ENCODE measurements at places on chromosomes 4 and X. TPM values are rescaled to one million over a fixed set of nuclear protein-coding genes. Genes with fewer than 3 reads are reported as not detected.
A peak's percentile ranks its signal among the peaks of the same experiment; 100 is the strongest.

GRCh38 chr4:95190751-95191436, 357.9 kb downstream of the UNC5C start:
- H3K27ac ChIP-seq: no peak overlapping the region
- no peak for DNase-seq
- no peaks in the 10 kb centered on the region for H3K36me3 ChIP-seq

- no peaks in the 10 kb centered on the region for H3K27me3 ChIP-seq
- H3K36me3 ChIP-seq: no peaks in the 10 kb centered on the region
- no peak for DNase-seq
- no peak overlapping the region for H3K27ac ChIP-seq
- H3K4me1 ChIP-seq: no peaks in the 10 kb centered on the region
Observed at GRCh38 chr4:46219872-46220271, 96.0 kb upstream of the GABRG1 start.

DNA sequence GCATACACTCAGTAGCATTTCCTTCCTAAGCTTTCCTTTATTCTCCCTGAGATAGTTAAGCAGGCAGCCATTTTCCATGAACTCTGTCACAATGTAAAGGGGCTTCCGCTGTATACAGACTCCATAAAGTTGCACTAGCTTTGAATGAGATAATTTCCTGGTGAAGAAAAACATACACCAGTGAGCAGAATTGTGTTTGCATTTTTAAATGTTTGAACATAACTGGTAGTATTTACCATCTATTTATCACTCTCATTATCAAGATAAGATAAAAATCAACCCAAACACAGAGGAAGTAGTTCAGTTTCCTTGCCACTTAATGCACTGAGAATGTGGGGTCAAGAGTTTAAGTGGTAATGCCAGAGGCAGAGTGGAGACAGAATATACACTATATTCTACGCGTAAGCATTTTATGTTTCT, 54.1 kb downstream of the TXK start:
- H3K4me1 ChIP-seq: peaks cover 3% of the 10 kb centered on the region
- no peaks in the 10 kb centered on the region for H3K36me3 ChIP-seq
- no peaks in the 10 kb centered on the region for H3K27me3 ChIP-seq

Gene RBMXL3
- not detected for total RNA-seq

- H3K4me3 ChIP-seq: no peak overlapping the region
- no peaks in the 10 kb centered on the region for H3K36me3 ChIP-seq
- no peaks in the 10 kb centered on the region for H3K4me1 ChIP-seq
Observed at GRCh38 chrX:108362026-108362425, 76.2 kb downstream of the COL4A6 start.

- no peak overlapping the region for H3K27ac ChIP-seq
- peaks cover 37% of the 10 kb centered on the region for H3K4me1 ChIP-seq
- no peak for DNase-seq
- H3K36me3 ChIP-seq: no peaks in the 10 kb centered on the region
- no peaks in the 10 kb centered on the region for H3K27me3 ChIP-seq
Observed at GRCh38 chr4:159269956-159270355, 167.1 kb downstream of the RAPGEF2 start.

DNA sequence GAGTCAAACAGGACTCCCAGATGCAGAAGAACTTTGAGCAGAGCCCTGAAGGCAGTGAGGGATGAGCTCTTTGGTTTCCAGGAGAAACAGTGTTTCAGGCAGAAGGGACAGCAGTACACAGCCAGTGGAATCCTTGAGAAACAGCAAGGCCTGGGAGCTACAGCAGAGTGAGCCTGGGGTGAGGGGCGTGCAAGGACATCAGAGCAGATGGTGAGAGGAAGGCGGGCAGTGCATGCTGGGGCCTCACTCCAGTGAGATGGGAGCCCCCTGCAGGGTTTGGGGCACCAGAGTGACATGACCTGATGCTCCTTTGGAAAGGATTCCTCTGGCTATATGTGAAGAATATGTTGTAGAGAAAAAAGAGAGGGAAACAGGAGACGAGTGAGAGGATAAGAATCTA, 98.1 kb upstream of the EGFL6 start:
- H3K27ac ChIP-seq: no peak overlapping the region
- no peak overlapping the region for H3K4me3 ChIP-seq
- no peak for DNase-seq
- H3K4me1 ChIP-seq: peaks cover 21% of the 10 kb centered on the region
- no peaks in the 10 kb centered on the region for H3K27me3 ChIP-seq

- H3K4me1 ChIP-seq: no peaks in the 10 kb centered on the region
- H3K4me3 ChIP-seq: peak overlapping the region; percentile 78
- no peak for DNase-seq
- H3K27me3 ChIP-seq: peaks cover 3% of the 10 kb centered on the region
Observed at GRCh38 chrX:56802428-56802827, 73.4 kb downstream of the NBDY start.

- peaks cover 11% of the 10 kb centered on the region for H3K4me1 ChIP-seq
- no peaks in the 10 kb centered on the region for H3K27me3 ChIP-seq
- no peak overlapping the region for H3K4me3 ChIP-seq
- no peaks in the 10 kb centered on the region for H3K36me3 ChIP-seq
- H3K27ac ChIP-seq: no peak overlapping the region
- no peak for DNase-seq
Observed at GRCh38 chr4:106618956-106619355, 250.4 kb upstream of the GIMD1 start.

DNA sequence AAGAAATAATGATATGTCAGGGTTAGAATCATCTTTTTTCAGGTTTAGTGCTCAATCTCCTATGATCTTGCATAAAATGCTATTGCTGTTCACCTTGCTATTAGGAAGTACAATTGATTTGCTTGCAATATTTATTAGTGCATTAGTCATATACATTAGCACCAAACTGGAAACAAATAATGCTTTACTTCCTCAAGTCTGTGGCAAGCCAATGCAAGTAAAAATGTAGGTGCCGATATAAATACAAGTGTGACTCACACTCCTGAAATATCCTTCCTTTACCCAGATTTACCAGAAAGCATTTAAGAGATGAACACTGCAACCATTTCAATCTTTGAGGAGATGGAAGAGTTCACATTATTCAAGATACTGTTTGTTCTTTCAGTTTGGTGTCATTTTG, 1487.7 kb upstream of the ADGRL3 start:
- no peaks in the 10 kb centered on the region for H3K4me1 ChIP-seq
- no peak overlapping the region for H3K4me3 ChIP-seq
- no peak overlapping the region for H3K27ac ChIP-seq
- H3K27me3 ChIP-seq: no peaks in the 10 kb centered on the region

DNA sequence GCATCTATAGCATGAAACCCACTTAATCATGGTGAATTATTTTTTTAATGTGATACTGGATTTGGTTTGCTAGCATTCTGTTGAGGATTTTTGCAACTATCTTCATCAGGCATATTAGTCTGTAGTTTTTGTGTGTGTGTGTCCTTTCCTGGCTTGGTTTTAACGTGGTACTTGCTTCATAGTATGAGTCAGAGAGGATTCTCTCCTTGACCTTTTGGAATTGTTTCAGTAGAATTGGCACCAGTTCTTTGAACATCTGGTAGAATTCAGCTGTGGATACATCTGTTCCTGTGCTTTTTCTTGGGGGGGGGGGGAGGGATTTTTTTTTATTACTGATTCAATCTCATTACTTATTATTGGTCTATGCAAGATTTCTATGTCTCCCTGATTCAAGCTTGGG, 232.0 kb upstream of the KLF8 start:
- H3K36me3 ChIP-seq: no peaks in the 10 kb centered on the region
- no peak overlapping the region for H3K27ac ChIP-seq
- no peaks in the 10 kb centered on the region for H3K4me1 ChIP-seq
- H3K4me3 ChIP-seq: no peak overlapping the region

DNA sequence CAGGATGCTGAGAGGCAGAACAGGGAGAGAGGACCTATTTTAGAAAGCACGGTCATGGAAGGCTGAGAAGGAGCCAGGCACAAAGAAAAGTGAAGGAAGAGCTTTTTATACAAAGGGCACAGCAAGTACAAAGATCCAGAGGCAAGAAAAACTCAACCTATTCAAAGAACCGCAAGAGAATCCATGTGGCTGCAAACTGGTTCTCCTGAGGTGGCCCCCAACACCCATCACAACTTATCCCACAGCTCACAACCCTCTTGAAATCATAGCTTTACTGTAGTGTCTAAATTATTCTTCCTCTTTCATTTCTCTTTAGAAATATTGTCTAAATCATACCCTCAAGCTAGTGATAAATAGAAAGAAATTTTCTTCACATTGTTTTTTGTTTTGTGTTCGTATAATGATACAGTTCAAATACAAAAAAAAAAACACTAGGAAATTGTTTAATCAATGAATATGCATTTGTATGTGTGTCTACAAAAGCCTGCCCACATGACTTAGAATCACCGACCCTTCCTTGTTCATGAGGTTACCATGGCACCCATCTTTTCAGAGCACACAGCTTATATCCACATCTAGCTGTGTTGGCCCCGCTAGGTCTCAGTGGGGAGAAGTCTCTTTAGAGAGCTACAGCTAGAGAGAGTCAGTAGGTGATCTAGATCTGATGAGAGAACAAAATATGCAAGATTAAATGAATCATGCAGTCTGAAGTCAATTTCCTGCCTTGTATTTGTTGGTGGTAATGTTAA, 126.9 kb upstream of the DCLK2 start:
- H3K4me1 ChIP-seq: no peaks in the 10 kb centered on the region
- no peak overlapping the region for H3K27ac ChIP-seq
- H3K27me3 ChIP-seq: no peaks in the 10 kb centered on the region
- no peak overlapping the region for H3K4me3 ChIP-seq
- no peak for DNase-seq

DNA sequence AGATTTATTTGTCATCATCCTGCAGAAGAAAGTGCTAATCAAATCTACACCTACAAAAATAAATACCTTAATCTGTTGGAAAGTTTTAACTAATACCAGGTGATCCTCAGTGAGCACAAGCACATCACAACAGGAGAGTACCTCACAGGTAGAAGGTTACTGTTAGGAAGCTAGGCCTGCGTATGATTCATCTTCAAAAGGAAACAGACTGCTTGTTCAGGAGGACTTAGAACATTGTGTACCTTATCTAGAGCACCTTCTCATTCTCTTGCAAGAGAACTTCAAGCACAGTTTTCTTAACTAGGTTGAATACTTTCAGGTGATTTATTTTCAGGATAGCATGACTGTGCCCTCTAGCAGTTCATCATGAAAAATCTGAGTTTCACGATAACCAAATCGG, 54.2 kb downstream of the MND1 start:
- H3K4me1 ChIP-seq: peaks cover 5% of the 10 kb centered on the region
- no peaks in the 10 kb centered on the region for H3K27me3 ChIP-seq
- no peaks in the 10 kb centered on the region for H3K36me3 ChIP-seq
- no peak for DNase-seq
- no peak overlapping the region for H3K4me3 ChIP-seq

GRCh38 chr4:108144451-108144850, 24.3 kb downstream of the LEF1 start:
- no peak overlapping the region for H3K27ac ChIP-seq
- no peaks in the 10 kb centered on the region for H3K36me3 ChIP-seq
- no peak for DNase-seq

Gene VCX
- not detected for total RNA-seq

DNA sequence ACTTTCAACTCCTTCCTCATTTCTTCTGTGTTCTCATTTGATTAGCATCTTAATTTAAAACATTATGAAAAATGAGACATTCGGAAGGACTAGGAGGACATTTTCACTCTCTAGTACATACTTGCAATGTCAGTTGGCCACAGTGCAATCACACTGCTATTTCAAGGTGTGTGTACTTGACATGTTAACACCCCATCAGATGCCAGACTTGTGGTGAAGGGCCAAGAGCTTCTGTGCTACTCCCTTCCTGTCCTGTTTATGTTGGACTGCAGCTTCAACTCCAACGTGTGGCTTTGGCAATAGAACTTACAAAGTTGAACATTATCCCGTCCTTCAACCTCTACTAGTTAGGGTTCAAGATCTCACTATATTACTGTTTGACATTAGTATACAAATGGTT, 221.0 kb downstream of the PALLD start:
- no peak overlapping the region for H3K4me3 ChIP-seq
- peaks cover 43% of the 10 kb centered on the region for H3K36me3 ChIP-seq
- peaks cover 20% of the 10 kb centered on the region for H3K4me1 ChIP-seq
- DNase-seq: peak; percentile 42
- H3K27me3 ChIP-seq: no peaks in the 10 kb centered on the region

Gene GPR119
- not detected for total RNA-seq

GRCh38 chr4:151408630-151409469, at the start of gene FHIP1A:
FHIP1A (plus strand) TSS chr4:151409176; CDS start chr4:151566260, 157,084 bp downstream.
- peaks cover 32% of the 10 kb centered on the region for H3K27me3 ChIP-seq
- peak within 1 kb of the TSS; percentile 28 for H3K27ac ChIP-seq
- peaks cover 11% of the 10 kb centered on the region for H3K4me1 ChIP-seq
- H3K36me3 ChIP-seq: no peaks in the 10 kb centered on the region

Gene AFM
- not detected for total RNA-seq

GRCh38 chrX:103811858-103812257, 20.2 kb downstream of the RAB9B start:
- H3K4me3 ChIP-seq: no peak overlapping the region
- H3K27me3 ChIP-seq: peaks cover 19% of the 10 kb centered on the region
- no peaks in the 10 kb centered on the region for H3K4me1 ChIP-seq
- no peak overlapping the region for H3K27ac ChIP-seq
- H3K36me3 ChIP-seq: no peaks in the 10 kb centered on the region

DNA sequence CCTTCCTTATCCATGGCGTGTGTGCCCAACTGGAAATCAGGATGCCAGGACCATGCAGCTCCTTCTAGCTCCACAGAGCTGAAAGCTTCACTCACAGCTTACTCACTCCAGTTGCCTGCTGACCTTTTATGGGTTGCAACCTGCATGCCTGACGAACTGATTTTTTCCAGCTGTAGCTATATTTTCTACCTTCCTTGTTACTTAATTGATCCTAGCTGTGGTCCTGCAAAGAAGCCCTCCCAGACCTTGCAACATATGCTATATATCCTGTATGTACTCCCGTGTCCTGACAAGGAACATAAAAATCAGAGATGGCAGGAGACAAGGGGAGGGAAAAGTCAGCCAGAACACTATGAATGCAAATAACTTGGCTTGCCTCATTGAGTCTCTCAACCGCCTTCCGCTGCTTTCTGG, 135.3 kb upstream of the LDB2 start:
- H3K36me3 ChIP-seq: no peaks in the 10 kb centered on the region
- DNase-seq: peak; percentile 73
- no peak overlapping the region for H3K27ac ChIP-seq
- no peak overlapping the region for H3K4me3 ChIP-seq
- H3K27me3 ChIP-seq: no peaks in the 10 kb centered on the region
- H3K4me1 ChIP-seq: peaks cover 23% of the 10 kb centered on the region

Gene AADAT
- total RNA-seq: 6.5 TPM

DNA sequence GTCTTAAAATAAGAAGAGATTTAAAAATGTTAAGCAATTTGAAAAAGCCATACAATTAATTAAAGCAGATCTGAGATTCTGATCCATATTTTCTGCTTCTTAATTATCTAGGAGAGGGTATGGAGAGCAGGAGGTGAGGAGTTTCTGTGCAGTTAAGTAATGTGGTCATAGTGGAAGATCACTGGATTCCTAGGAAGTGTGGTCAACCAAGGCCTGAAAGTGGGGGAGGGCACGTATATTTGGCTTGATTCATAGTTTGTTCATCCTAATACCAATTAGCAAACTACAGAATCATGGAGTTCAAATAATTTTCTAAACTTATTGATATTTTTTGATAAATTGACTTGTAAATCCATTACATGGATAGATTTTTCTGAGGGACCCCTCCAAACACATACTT, 768.3 kb downstream of the RAPGEF2 start:
- no peak overlapping the region for H3K27ac ChIP-seq
- H3K4me1 ChIP-seq: no peaks in the 10 kb centered on the region
- DNase-seq: peak; percentile 25
- no peaks in the 10 kb centered on the region for H3K27me3 ChIP-seq
- H3K4me3 ChIP-seq: no peak overlapping the region

Gene GAGE13
- total RNA-seq: not detected

Gene PPP4R3C
- not detected for total RNA-seq

Gene PHOX2B
- total RNA-seq: not detected

GRCh38 chr4:176262243-176262642, 6.8 kb downstream of the ASB5 start:
- H3K27ac ChIP-seq: no peak overlapping the region
- H3K36me3 ChIP-seq: no peaks in the 10 kb centered on the region
- H3K4me1 ChIP-seq: peaks cover 18% of the 10 kb centered on the region
- DNase-seq: no peak
- no peak overlapping the region for H3K4me3 ChIP-seq

Gene PABPC1L2B
- total RNA-seq: not detected
